NCI-H460 (cell line): ENCODE measurements at places on chromosomes 11 and 22.

GRCh38 chr11:130719220-130719915 lies 196.9 kb downstream of the SNX19 start:
- DNase-seq: no peak

DNA sequence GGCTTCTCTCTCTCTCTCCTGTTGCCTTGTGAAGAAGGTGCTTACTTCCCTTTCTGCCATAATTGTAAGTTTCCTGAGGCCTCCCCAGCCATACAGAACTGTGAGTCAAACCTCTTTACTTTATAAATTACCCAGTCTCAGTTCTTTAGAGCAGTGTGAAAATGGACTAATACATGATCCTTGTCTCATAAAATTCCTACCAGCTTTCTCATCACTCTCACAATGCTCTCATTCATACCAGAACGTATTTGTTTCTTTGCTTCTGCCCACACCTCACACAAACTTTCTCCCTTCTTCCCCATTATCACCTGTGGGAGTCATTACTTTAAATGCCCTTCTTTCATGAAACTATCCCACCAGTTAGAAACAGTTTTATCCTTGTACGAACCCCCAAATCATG lies 62.7 kb upstream of the ARHGAP42 start:
- DNase-seq: no peak

DNA sequence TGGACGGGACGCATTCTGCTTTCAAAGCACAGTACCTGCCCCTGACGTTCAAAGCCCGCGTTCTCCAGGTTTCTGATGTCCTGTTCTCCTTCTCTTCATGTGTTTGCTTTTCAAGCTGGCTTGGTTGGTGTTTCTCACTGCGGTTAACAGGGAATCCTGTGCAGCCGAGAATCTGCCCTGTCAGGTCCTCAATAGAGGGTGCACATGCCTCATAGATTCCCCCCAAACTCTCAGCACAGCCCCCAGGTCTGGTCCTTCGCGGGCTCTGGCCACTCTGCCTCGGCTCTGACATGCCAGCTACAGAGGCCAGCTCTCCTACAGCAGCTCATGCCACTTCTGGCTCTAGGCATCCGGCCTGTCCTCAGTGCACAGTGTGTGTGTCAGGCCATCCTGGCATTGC lies 1343.8 kb downstream of the TBC1D22A start:
- no peak for DNase-seq

DNA sequence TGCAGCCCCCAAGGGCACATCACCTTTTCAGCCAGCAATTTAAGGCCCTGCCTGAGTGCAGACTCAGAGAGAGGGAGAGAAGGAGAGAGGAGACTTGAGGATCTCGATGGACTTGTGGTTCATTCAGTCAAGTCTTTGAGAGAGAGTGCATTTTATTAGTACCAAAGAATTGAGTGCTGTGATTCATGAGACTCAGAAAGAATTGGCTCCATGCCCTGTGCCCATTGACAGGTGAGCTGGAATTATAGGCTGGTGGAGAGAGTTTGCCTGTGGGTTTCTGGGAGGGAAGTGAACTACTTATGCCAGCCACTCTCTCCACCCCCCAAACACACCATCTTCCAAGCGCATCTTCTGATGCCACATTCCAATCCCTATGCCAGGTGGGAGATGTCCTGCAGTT lies 236.8 kb downstream of the MN1 start:
- no peak for DNase-seq

GRCh38 chr11:12963792-12964536 lies 45.2 kb upstream of the RASSF10 start:
- DNase-seq: peak; percentile 55

- DNase-seq: no peak
These were observed 171.4 kb upstream of the CTSC start for GRCh38 chr11:88508759-88509581.

DNA sequence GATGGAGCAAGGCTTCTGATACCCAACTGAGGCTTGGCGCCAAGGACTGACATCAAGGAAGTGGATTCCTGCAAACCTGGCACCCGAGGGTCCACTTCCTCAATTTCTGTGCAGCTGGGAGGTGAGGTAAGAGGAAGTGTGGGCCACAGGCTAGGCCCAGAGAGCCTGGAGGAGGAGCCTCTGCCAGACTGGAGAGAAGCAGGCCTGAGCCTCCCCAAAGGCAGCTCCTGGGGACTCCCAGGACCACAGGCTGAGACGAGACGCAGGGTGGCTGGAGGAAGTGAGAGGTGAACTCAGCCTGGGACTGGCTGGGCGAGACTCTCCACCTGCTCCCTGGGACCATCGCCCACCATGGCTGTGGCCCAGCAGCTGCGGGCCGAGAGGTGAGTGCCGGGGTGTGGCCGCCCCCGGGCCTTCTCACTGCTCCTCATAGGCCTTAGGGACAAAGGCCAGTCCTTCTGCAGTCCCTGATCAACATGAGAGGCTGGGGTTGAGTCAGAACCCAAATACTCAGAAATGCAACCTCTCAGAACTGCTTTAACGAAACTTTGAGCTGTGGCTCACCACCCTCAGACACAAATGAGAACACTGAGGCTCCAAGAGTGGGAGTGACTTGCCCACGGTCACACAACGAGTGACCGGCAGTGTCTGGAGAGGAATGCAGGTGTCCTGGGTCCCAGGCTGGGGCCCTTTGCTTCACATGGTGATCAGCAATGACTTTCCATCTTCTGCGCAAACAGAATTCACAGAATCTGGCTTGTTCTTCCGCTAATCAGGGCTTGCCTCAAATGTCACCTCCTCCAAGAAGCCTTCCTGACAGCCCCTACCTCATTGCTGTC lies at the start of gene NCF4:
Gene NCF4 (plus strand): TSS at position 186 of the 839 bp plus-strand sequence. CDS start 166 bp downstream, at position 352.
- no peak for DNase-seq

DNA sequence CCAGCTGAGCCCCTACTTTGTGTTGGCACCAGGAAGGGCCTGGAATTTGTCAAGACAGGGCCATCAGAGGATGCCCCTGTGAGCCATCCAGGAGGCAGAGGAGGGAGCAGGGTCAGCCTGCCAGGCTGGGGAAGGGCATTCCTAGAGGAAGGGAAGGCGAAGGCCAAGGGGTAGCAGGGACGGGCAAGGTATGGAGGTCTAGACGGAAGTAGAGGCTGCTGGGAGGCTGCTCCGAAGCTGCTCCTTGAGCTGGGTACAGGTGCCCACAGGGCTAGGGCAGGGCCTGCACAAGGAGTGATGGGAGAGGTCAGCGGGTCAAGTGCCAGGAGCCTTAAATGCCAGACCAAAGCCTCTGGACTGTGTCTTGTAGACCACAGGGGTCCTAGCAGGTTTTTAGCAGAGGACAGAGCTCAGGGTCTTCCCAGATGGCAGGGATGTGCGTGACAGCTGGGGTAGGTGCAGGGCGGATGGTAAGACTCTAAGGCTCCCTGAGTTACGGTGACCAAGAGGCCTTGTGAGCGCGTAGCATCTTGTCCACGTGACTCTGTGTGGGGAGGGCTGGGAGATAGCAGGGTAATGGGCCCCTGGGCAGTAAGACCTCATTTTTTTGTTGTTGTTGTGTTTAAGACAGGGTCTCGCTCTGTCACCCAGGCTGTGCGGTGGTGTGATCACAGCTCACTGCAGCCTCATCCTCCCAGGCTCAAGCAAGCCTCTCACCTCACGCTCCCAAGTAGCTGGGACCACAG lies 31.7 kb upstream of the CSNK1E start:
- no peak for DNase-seq

DNA sequence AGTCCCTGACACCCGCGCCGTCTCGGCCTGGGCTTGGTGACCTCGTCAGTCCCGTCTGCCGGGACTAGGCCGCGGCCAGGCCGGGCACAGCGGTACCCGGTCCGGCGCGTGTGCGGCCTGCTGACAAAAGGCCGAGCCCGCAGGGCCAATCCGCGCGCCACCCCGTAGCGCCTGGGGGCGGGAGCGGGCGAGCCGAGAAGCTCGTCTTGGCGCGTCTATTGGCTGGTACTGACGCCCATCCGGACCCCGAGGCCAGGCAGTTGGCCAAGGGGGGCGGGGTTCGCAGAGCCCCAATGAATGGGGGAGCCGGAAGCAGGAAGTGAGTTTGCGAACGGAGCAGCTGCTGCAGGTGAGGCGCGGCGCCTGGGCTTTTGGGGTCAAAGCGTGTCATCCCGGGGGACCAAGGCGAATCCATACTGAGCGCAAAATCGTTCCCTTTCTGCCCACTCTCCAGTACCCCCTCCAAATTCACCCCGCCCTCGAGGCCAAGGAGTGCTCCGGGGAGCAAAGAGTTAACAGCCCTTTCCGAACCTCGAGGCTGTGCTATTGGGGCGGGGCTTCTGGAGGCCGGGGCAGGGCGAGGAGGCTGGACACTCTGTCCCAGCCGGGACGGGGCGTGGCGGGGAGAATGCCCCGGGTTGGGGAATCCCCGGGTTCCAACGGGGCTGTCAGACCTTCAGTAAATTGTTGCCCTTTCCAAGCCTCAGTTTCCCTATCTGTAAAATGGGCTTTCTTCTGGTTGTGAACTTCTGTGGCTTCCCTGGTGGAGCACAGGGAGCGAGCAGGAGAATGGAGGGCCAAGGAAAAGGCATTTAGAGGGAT lies at the start of gene DPP3:
Gene DPP3 (plus strand): TSS at position 318 of the 822 bp plus-strand sequence. CDS start 1,767 bp downstream, outside the sequence.
- DNase-seq: peak; percentile 91

DNA sequence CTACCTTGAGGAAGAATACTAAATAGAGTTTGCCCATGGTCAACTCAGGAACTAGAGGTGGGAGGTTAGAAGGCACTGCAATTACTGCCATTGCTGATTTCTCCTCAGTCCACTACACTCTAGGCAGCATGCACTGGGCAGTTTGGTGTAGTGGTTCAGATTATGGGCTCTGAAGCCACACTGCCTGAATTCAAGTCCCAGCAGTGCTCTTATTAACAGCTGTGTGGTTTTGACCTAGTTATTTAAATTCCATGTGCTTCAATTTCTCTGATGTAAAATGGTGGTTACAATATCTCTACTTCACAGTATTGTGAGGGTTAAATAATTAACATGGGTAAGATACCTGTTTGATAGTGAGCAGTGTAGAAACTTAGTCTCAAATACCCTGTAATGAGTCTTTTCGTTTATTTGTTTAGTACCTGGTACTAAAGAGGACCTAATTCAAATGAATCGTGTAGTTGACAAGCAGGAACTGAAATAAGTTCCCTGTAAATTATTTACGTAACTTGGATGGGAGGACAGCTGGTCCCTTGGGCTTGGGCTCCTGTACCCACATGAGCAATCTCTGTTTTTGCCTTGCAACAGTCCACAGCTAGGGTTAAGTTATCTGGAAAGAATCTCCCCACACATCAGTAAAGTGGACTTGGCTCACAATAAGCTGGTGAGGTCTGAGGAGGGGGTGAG lies 17.8 kb downstream of the PRR5L start:
- DNase-seq: no peak

DNA sequence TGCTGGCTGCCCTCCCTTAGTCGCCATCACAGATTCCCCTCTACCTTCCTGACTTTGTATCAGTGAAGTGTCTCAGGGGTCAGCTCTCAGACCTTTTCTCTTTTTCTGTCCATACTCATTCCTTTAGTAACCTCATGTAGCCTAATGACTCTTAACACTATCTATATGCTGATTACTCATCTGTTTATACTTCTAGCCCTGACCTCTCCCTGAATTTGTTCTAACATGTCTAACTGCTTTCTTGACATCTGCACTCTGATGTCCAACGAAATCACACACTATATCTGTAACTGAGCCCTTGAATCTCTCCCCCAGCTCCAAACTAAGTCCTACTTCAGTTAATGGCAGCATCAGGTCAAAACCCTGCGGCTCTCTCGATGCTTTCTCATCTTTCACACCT lies 135.8 kb upstream of the TIMP3 start:
- no peak for DNase-seq

DNA sequence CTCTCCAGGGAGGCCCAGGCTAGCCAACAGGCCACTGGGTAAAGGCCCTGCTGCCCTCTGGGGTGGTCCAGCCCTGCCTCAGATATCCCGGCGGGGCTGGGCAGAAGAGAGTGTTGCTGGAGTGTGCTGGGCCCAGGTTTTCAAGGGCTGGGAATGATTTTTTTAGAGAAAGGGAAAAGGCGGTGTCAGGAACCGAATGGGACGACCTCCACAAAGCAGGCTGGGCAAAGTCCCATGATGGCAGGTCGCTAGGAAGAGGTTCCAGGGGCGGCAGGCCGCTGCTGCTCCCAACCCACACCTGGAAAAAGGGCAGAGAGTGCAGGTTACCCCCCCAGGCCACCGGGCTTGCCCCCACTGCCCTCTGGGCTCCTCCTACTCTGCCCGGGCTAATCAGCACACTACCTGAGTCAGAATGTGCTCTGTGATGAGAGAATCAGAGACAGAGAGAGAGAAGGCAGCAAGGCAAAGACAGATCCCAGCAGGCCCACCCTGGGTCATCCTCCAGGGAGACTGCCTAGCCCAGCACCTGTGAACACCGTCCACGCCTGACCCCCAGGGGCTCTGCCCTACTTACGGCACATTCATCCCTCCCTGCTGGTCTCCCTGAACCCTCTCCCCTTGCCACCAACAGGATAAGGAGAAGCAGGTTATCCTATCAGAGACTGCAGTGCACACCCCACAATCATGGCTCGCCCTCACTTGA lies 4.6 kb downstream of the PATZ1 start:
- no peak for DNase-seq

- DNase-seq: no peak
These were observed 49.5 kb upstream of the SMIM38 start for GRCh38 chr11:69106031-69106811.

GRCh38 chr11:128686745-128687177 lies 7.1 kb upstream of the FLI1 start:
- DNase-seq: no peak

GRCh38 chr22:45136594-45136993 lies 27.1 kb upstream of the NUP50 start:
- no peak for DNase-seq

DNA sequence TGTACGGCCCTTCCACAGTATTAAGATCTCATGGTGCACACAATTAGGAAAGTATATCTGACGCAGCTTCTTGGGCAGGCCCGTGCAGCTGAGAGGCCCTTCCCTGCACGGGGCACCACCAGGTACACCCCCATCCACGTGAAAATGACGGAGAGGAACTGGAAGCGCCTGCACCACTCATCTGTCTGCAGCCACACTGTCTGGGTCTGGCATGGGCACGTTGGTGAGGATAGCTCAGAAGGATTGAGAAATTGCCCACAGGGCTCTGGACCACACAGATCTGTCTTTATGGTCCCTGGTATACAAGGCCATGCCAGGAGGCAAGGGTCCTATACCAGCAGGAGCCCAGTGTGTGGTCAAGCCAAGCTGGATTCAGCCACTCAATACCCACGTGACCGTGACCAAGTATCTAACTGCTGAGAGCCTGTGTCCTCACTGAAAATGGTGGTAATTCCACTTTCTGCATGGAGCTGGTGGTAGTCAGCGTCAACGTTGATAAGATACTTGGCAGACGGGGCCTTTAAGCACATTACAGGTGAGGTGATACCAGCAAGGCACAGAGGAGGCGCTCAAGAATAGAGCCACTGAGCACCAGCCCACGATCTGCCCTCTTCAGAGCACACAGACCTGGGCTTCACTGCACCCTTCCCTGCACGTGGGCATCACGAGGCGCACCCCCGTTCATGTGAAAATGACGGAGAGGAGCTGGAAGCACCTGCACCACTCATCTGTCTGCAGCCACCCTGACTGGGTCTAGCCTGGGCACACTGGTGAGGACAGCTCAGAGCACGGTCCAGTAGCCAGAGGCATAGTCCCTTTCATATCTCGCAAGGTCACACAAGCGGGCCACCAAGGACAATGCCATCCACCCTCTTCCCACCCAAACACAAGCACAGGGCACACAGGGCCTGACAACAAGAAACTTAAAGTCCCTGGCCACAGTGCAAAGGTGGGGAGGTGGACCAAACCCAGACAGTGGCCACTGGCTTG lies 28.4 kb downstream of the SHANK2 start:
- DNase-seq: no peak

- peak; percentile 80 for DNase-seq
These were observed 62.6 kb upstream of the PTPRJ start for GRCh38 chr11:47917599-47918369.
